ENCODE measurements at places on chromosomes 16 and 17.

- no peak for DNase-seq
These were observed 49.2 kb downstream of the ZNRF1 start for GRCh38 chr16:75048054-75048453.

GRCh38 chr16:84484579-84485254 lies 19.7 kb downstream of the MEAK7 start:
- no peak for DNase-seq

DNA sequence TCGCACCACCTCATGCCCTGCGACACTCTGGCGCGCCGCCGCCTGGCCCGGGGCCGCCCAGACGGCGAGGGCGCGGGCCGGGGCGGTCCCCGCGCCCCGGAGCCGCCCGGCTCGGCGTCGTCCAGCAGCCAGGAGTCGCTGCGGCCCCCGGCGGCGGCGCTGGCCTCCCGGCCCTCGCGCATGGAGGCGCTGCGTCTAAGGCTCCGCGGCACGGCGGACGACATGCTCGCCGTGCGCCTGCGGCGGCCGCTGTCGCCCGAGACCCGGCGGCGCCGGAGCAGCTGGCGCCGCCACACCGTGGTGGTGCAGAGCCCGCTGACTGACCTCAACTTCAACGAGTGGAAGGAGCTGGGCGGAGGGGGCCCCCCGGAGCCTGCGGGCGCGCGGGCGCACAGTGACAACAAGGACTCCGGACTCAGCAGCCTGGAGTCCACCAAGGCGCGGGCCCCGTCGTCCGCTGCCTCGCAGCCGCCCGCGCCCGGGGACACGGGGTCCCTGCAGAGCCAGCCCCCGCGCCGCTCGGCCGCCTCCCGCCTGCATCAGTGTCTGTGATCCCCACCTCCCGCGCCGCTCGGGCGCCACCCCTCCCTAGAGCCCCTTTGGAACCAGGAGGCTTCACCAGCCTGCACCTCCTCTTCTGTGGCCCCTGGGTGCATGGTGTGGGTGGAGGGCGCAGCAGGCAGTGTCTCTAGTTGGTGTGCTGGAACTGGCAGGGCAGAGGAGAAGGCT lies 82.3 kb downstream of the ARHGAP23 start:
- DNase-seq: no peak

DNA sequence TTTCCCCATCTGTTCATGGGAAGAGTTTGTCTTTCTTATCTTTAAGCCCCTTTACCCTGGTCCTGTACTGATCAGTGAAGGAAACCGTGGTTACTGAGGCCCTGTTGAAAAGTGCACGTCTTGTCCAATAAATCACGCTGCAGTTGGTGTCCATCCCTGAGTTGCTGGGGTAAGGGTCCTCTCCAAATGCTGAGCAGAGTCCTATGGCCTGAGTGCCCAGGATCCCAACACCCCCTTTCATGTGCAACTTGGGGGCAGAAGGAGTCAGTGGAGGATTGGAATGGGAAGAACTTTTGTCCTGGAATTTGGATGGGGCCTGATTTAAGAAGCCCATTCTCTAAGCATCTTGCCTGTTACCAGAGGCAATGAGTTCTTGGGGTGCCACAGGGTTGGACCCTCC lies 7.0 kb upstream of the TBX2 start:
- no peak for DNase-seq

DNA sequence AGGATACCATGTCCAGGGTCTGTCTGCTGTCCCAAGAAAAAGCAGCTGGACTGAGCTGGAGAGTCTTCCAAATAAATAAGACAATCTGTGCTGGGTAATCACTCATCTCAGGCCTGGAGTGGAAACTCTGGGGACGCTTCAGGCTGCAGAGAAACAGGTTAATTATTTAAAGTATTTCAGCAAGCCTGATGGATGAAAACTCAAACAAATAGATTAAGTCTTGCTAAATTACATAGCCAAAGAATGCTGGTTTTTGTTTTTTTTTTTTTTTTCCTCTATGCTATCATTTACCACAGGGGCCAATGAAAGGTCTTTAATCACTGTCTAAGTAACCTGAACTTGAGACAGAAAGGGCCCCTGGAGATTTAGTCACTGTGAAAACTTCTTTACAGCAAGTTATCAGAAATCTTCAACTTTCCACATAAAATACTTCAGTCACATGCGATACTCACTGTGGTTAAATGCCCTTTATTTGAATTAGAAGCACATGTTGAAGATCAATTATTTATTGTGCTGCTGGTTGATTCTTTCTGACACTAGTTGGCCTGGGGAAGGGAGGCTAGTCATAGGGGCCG lies 31.0 kb upstream of the KCNJ2 start:
- DNase-seq: no peak

Data from GDM1 (cell line).